ENCODE measurements at places on chromosomes 2 and 18.

DNA sequence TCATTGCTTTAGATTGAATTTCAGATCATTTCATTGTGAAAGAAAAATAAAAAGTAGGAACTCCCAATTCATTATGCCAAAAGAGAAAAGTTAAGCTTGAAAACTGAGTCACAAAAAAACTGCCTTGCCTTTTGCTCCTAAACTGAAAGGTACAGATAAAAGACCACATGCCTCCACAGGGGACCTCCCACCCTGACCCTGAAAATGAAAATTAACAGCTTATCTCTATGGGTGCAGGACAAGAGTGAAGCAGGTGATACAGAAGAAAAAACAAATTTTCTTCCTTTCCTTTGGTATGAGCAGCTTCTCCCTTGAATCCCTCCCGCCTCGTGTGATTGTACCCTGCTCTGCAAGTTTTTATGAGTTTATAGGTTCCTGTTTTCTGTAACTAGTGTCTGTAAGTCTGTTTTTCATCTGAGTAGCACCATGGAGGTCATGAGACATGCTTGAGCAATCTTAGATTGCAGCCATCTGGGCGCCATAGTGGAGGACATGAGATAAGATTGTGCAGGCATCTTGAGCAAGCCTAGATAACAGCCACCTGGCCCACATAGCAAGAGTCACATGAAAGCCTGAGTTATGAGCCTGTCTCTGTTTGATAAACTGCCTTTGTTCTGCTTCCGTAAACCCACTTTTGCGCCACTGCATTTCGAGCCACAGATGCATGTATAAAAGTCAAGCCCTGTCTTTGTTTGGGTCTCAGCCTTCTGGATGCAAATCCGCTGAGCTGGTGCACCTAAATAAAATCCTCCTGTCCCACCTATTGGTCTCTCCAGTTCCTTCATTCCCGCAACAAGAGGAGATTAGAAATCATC lies 56.2 kb upstream of the DYNC1I2 start:
- DNase-seq, result no peak

DNA sequence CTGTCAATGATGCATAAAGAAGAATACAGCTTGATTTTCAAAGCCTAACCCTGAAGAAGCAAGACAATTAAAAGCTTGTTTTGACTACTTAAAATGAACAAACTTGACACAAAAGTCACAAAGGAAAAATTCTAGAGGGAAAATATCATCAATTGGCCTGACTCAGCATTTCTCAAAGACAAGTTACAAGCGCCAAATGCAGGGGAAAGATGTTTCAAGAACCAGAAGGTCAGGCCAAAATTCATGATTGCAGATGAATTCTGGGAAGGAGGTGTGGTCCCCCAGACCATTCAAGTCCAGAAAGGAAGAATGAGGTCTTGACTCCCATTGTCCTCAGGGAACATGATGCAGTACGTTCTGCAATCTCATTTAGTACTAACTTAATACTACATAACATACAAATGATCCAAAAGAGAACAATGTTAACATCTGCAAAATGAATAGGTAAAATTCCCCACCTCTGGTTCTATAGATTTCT lies 64.5 kb downstream of the FAM210A start:
- no peak for DNase-seq

DNA sequence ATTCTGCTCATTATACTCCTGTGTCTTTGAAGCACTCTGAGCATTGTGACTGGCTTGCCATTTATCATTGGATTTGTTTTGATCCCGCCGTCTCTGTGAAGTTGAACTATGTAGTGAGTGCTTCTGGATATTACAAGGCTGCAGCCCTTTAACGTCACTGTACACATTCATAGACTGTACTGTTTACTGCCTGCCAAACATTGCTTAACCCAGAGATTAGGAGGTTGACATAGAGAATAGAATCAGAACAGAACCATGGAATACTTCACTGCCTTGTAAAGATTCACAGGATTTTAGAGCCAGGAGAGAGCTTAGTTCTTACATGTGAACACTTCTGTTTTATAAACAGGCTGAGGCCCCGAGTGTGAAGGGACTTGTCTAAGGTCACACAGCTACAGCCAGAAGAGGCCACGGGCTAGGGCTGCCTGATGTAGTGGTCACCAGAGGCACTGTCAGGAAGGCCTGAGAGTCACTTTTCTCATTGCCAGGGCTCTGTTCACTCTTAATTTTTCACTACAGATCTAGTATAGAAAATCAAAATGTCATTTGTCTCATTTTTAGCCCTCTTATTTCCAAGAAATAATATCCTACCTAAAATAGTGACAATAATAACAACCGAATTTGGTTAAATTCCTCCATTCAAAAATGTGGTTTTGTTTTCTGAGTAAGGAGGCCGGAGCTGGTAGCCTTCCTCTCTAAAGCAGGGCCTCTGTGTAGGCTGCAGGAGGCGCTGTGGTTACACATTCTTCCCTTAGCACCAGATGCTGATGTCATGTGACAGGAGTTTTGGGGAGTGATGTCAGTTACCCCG lies 87.9 kb downstream of the UGGT1 start:
- no peak for DNase-seq

DNA sequence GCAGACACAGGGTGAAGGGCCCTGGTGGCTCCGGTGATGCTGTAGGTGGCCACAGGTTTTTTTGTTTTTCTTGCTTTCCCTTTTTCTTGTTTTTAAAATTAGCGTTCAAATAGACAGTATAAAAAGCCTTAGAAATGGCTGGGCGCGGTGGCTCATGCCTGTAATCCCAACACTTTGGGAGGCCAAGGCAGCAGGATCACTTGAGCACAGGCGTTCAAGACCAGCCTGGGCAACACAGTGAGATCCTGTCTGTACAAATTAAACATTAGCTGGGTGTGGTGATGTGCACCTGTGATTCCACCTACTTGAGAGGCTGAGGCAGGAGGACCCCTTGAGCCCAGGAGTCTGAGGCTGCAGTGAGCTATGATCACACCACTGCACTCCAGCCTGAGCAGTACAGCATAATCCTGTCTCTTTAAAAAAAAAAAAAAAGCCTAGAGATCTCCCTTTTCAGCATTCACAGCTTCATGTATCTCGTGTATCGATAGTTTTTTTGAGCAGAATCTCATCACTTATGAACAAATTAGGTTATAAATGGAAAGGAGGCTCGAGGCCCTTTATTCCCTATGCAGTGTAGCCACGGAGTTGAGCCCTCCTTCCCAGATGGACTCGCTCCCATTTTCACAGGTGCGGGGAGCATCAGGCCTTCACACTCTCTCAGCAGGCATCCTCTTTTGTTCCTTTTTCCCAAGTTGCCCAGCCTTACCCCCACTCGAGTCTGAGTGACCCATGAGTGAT lies 50.8 kb downstream of the EMILIN2 start:
- no peak for DNase-seq

- DNase-seq, result no peak
These were observed 67.0 kb downstream of the CDH2 start for GRCh38 chr18:28109781-28110560.

DNA sequence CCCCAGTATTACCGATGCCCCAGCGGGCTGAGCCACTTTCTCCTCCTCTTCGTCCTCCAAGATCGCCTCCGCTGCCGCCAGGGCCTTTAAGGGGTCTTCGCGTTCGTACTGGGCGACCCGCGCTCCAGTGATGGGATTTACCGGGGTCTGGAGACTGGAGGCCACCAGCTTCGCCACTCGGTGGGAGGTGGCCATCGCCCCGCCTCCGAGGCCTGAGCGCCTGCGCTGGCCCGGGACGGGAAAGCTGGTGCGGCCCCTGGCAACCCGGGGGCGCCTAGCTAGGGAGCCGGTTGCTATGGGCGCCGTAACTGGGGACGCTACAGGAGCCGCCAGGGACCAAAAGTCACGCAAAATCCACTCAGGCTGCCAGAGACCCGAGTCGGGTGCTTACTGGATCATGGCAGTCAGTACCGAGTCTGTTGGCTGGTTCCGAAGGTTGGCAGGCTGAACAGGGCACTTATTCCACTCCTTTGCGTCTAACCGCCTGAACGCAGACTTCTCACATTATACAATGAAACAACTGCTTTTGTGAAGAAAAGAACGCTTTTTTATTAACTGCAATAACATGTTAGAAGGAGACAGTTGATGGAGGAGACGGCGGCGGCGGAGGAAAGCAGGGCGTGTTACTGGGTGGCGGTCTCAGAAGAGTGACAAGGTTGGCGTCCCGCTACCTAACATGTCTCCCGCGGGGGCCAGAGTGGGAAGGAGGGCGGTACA lies at the start of gene FAM161A:
TSS of gene FAM161A (minus strand) at position 214 of the 717 bp plus-strand sequence. CDS start at position 195, 19 bp downstream.
- DNase-seq, result peak; percentile 78

DNA sequence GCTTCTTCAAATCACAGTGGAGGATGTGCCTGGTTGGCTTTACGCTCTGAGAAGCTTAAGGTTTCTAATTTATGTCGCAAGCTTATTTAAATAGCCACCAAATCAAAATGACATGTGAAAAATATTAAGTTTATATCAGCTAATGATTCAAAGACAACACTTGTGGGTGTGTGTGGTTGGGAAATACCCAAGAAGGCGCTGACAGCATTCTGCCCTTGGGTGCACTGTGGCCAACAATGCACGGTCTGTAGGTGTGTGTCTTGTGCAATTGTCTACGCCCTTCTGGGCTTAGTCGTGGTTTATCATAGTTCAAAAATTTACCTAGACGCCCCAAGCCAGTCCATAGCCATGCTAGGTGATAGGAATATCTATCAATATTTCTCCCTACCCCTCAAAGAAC lies 60.9 kb downstream of the KCTD1 start:
- DNase-seq, result no peak

GRCh38 chr2:168137510-168138180 lies 109.8 kb downstream of the STK39 start:
- DNase-seq, result no peak

DNA sequence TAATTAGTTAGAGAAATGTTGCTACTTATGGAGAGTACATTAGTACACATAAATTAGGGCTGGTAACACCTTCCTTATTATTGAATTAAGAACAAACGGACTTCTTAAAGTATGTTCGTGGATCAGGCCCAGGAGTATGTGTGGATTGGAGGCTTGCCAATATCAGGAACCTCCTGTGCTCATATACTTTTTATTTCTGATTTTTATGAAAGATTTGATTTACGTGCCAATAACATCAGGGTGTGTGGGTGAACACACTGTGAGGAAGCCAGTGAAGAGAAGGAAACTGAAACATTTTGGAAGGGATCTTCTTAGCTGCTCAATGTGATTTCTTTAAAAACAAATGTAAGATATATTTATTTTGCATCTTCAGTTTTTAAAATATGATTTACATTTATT lies 113.0 kb downstream of the EFEMP1 start:
- DNase-seq, result no peak

DNA sequence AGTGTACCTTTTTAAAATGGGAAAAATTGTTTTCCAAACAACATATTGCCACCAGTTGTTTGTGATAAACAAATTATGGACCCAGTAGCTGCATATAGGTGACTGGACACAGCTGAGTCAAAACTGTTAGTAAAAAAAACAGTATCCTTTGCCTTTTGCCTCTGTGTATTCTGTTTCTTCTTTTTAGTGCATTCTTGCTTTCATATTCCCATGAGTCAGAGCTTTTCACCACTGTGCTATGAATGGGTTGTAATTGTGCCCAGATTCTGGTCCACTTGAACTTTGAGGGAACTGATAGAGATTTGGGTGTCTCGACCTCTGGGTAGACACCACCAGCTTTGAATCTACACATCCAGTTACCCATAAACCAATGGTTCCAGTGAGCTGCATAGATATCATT lies 1441.9 kb upstream of the ZEB2 start:
- DNase-seq, result no peak

DNA sequence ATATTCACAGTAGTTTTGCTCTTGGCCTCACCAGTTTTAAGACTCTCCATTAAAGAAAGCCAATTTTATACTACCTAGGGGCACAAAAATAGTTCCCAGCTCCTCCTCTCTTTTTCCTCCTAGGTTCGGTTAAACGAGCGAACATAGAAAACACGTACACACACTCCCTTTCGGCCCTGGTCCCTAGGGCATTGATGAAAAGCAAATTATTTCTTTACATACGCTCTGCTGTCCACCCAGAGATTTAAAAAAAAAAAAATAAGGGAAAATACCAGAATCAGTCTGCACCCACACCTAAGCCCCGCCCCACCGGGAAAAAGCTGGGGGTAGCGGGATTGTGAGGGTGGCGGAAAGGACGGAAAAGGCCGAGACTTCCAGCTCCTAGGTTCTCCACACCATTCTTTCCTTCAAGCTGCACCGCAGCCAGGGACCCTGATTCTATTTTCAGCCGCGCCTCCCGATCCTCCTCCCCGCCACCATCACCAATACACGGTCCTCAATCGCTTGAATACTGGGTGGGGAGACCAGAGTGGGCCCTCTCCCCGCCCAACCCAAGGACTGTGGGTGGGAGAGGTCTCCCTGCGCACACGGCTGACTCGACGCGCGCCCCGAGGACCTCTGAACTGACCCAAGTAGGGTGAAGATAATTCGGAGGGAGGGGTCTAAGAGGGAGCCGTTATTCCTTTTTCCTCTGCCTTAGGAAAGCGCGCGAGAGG lies 769 bp downstream of the ATF2 start:
- peak; percentile 47 for DNase-seq

DNA sequence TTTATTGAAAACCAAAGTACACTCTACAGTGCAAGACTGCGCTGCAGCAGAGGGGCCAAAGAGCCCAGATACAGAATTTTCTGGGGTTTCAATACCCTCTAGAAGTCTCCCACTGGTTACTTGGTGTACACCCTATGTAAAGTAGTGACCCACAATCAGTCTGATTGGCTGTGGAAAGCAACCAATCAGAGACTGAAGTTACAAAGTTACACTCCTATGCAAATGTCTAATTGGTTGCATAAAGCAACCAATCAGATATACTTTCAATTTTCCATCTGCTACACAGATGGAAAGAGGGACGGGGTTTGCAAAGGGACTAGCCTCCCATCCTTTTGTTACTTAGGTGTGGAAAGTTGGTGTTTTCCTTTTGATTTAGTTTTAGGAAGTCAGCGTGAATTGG lies 198.9 kb upstream of the SH3BP4 start:
- no peak for DNase-seq

DNA sequence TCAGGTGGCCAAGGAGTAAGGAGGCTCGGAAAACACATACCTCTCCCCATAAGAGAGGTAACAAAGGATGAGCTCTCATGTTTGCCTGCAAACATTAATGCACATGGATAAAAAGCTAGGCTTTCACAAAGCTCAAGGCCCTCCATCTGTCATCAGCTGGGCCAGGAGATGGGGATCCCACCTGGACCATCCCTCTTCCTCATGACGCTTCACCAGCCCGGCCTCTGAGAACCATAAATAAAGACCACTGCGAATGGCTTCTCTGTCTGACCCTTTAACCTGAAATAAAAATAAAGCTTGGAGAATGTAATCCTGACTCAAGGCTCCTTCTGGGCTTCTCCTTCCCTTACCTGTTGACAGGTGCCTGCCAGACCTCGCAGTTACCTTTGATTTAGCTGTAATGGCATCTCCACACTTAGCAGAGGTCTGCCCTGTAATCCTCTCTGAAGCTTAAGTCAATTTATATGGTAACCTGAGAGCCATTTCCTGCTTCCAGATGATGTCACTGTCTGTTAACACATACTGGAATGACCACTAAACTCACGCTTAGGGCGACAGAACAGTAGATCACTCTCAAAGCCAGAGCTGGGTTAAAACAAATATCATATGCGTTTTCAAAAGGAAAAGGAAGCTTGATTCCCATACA lies 29.3 kb upstream of the FOXI3 start:
- DNase-seq, result no peak
